ENCODE measurements at places on chromosomes 5 and 9.

DNA sequence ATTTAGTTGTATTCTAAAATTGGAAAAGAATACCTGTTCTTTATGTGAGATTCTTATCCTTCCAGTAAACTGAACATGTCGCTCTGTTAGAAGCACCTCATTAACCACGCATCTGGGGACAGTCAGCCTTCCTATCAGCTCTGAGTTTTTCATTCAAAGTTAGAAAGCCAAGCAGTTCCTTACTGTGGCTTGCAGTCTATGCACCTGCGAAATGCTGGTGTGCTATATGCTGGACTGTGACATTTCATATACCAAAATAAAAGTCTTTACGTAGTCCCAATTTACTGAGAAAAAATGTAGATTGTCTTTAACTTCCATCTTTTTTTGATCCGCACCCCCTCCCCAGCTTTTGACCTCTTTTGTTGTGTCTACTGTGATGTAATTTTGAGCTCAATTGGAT is 4.3 kb downstream of the ANP32B start:
- no peak for DNase-seq

DNA sequence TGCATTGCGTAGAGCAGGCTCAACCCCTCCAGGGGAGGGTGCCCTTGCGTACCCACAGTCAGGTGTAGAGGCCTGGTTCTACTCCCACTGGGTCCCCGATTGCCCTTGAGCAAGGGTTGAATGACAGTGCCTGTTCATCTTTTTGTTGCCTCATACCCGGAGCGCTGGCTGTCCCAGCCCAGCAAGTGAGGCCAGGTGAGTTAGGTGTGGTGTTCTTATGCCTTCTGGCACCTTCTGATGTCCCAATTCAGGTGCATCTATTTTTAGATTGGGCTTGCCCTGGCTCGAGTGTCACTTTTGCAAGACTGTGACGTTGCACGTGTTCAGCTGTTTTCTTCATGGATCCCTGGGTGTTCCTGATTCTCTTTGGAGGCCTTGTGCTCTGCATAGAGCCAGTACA is 257.8 kb downstream of the GOLPH3 start:
- no peak for DNase-seq

DNA sequence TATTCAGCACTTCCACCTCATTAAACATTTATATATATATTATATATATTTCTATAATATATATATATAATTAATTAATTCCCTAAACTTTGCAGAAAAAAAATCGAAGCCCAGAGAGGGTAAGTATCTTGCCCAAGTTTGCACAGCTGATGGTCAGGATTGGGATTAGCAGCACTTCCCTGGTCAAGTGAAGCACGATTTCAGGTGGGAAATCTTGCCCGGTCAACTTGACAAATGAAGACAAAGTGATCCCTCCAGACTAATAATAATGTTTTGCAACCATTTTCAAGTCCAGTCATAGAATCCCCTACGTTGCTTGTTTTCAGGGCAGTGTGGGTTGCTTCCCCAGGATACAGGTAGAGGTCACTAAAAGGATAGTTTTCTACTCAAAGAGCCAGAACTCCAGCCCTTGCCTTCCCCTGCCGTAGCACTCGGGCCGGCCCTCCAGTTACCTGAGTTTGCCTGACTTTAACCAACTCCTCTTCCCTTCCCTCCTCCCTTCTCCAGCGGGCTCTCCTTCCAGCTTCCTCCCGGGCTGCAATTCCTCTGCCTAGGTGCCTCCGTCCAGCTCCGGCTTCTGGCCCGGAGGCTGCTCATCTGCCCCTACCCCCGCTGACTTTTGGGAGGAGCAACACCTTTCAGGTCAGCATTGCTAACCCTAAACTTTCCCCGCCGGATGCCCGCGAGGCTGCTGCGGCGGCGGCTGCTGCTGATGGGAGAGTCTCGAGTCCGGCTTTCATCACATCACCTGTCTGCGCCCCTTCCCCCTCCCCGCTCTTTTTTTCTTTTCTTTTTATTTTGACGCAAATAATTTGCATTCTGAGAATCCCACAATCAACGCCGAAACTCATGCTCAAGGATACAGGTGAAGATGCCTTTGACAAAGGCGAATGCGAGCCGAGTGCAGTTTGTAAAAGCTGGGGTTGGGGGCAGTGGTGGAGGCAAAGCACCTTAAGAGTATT is 930 bp downstream of the PRLR start:
- no peak for DNase-seq

- DNase-seq, result no peak
These were observed 52.6 kb downstream of the AP3S1 start for GRCh38 chr5:115894342-115894741.

DNA sequence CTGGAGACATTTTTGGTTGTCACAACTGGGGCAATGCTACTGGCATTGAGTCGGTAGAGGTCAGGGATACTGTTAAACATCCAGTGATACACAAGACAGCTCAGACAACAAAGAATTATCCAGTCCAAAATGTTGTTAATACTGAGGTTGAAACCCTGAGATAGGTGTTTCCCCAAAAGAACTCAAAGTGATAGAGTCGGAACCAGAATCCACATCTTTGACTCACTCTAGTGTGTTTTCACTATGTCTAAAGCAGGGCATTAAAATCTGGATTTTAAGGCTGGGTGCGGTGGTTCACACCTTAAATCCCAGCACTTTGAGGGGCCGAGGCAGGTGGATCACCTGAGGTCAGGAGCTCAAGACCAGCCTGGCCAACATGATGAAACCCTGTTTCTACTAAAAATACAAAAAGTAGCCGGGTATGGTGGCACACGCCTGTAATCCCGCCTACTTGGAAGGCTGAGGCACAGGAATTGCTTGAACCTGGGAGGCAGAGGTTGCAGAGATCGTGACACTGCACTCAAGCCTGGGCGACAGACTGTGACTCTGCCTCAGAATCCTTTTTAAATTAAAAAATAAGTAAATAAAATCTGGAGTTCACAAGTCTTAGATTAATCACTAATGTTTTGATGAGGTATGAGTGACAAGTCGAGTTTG is 17.0 kb downstream of the SLC31A1 start:
- no peak for DNase-seq

DNA sequence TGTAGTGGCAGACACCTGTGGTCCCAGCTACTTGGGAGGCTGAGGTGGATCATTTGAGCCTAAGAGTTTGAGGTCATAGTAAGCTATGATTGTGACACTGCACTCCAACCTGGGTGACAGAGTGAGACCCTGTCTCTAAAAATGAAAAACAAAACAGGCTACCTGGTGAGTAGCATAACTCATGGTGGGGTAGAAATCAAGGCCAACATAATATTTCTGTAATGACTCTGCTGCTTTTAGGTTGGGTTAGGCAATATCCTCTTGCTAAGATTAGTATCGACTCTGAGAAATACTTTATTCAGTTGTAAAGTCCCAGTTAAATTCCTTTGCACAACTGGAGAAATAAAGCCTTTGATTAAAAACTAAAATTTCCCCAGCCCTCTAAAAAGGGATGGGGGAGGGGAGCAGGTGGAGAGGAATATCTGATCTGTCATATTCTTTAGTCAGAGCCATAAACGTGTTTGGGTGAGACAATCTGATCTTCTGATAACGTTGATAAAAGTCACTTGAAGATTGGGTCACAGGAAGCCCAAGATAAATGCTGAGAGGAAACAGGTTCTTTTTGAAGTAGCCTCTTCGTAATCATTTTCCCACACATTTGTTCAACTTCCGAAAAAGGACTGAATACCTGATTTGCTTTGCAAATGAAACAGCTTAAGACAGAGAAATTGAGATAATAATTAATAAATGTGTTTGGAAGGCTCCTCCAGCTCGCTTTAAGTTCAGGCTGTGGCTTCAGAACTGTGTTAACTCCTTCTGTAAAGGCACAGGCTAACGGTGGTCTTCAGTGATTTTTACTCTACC is 14.9 kb downstream of the IL4 start:
- no peak for DNase-seq

- DNase-seq, result no peak
These were observed 2.6 kb downstream of the SLC35A4 start for GRCh38 chr5:140567136-140567818.

GRCh38 chr9:81680506-81680905 is 8.8 kb downstream of the TLE1 start:
- DNase-seq, result no peak

DNA sequence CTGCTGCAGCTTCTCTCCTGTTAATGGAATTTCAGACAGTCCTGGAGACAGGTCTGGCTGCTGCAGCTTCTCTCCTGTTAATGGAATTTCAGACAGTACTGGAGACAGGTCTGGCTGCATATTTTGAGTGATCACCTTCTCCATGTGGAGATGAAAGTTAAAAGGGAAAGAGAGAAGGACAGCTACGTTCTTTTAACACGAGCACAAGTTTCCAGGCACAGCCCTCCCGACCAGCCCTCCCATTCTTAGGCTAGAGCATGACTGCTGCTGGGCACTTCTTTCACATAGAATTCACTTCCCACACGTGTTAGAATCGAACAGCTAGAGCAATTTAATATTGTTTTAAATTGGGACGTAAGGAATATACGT is 133.3 kb upstream of the DMRT1 start:
- DNase-seq, result no peak

DNA sequence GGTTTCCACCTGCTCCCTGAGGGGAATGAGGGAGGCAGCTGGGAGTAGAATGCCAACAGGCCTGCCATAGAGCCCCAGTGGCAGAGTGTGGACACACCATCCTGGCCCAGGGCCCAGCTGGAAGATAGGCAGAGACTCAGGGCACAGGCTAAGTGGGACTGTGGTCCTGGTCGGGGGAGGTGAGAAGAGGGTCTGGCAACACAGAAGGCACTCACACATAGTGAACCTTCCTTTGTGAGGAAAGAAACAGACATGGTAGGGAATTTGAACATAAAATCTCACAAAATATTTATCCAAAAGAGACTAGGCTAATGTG is 41.2 kb downstream of the WDR36 start:
- no peak for DNase-seq

GRCh38 chr9:20873240-20873865 is 158.1 kb downstream of the HACD4 start:
- DNase-seq, result no peak

DNA sequence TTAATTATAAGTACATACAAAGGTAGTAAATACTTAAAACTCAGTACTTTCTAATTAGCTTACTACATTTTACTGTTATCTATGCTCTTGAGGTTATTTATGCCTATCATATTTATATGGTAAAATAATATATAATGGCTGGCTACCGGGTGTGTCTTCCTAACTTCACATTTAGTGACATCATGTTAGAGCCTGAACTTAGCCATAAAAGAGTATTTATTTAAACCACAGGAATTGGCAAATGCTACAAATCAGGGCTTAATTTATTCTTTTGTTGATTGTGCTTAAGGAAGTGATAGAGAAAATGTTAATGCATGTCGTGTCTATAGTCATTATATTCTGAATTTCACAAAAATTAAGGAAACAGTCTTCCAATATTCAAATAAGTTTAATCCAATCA is 73.1 kb downstream of the NDUFAF2 start:
- no peak for DNase-seq

DNA sequence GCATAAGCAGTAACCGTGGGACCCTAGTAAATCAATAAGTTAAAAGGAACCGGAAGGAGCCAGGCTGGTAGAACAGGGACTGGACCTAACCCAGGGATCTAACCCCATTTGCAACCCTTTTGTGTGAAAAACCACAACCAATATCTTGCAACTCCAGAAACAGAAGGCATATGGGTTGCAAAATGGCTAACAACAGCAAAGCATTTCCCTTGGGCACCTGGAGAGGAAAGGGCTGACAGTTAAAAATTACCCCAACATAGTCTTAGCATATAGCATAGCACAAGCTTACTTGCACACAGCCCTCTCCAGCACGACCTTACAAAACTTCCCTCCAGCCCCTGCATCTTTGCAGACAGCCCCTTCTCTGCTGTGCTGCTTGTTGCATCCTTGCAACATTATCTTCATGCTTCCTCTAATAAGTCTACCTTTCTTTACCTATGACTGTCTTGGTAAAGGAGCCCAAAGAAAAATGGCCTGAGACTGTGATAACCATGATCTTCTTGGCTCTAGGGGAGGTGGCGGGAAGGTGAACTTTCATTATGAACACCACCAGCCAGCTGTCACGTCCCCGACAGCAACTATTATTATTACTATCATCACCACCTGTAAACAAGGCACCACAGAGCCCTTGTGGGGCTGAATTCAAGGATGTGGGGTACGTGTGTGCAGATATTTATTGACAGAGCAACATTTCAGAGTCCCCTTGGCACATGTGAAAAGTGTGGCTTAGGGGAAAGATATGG is 49.8 kb downstream of the PRRC1 start:
- no peak for DNase-seq

GRCh38 chr5:69261034-69261433 is 26.3 kb downstream of the CDK7 start:
- DNase-seq, result no peak

DNA sequence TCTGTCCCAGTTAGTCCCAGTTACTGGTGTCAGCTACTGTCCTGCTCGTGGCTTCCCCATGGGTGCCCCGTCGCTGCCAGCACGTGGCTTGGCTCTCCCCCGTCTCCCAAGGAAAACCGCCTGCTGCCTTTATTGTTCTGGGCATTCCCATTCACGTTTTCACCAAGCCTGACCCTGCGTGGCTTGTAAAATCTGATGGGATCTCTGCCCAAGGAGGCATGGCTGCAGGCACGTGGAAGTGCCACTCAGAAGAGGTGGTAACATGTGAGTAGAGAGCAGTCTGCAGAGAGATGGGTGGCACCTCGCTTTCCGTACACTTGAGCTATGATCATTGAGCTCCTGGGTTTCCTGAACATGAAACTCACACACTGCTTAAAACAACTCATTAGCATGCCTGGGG is 429.2 kb upstream of the KLF4 start:
- no peak for DNase-seq

- no peak for DNase-seq
These were observed 114.1 kb downstream of the SYK start for GRCh38 chr9:90915693-90916092.

DNA sequence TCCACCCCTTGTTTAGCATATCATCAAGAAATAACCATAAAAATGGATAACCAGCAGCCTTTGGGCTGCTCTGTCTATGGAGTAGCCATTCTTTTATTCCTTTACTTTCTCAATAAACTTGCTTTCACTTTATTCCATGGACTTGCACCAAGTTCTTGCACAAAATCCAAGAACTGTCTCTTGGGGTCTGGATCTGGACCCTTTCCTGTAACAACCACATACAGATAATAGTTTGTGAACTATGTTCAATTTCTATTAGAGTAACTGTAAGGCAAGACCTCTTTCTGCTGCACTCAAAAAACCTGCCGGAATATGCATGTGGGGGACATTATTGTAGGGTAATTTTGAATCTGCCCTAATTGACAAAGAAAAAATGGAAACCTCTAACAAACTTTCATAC is 66.9 kb upstream of the TMEM215 start:
- DNase-seq, result no peak

- DNase-seq, result no peak
These were observed 47.8 kb upstream of the SNX2 start for GRCh38 chr5:122727112-122727541.

DNA sequence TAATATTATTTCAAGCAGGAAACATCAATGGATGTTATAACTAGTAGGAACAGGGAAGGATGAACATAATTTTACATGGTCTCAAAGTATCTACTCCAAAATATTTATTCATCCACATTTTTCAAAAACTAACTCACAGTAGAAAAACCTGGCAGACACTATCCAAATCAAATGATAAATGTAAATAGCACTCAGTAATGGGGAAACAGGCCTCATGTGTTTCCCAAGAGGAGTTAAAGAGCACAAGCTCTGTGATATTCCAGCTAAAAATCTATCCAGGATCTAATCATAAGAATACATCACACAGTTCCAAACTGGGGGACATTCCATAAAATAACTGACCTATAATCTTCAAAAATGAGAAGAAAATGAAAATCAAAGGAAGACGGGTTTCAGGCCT is 443.1 kb downstream of the ZNF608 start:
- no peak for DNase-seq

GRCh38 chr5:147673266-147673665 is 109.3 kb downstream of the JAKMIP2 start:
- DNase-seq, result peak; percentile 22

Data from D721Med (cell line).